ENCODE measurements at places on chromosomes 6 and 20.

DNA sequence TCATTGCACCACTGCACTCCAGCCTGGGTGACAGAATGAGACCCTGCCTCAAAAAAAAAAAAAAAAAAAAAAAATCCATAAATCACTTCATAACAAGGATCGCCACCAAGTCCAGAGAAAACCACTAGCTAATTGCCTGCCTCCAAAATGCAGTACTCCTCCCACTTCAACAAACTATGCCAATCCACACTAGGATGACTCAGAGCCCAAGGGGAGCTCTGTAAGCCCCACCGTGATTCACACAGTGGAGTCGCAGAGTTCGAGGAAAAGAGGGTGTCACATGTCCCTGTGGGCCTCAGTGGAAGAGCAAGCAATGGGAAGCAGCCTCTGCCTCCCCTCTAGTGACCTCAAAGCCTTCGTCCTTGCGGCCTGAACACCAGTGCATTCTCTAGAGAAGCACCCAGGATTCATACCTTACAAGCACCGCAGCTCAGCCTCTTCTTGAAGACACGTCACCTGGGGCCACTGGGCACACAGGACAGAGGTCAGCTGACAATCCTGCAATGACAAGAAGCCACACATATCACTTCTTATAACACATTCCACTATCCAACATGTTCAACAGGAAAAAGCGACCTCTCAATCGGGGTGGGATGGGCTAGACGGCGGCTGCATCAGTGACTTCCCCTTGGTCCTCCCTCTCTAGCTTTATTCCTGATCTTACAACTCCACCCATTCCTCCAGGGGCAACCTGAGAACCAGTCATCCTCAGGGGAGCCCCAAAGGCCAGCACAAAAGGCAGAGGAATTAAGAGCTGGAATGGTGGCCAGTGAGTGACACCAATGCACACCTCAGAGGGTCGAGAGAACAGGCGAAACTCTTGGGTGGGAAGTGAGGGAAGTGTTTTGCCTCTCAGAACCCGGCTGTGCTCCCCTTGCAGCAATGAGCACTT lies 8.9 kb downstream of the SNHG17 start:
- DNase-seq = peak; percentile 22

- DNase-seq = no peak
Measured at GRCh38 chr6:95581073-95581472, 3.7 kb downstream of the MANEA start.

- DNase-seq = no peak
Measured at GRCh38 chr6:383856-384255, 7.7 kb upstream of the IRF4 start.

GRCh38 chr20:10217721-10218410 lies 764 bp upstream of the SNAP25 start:
- DNase-seq = peak; percentile 6

GRCh38 chr6:133431031-133431430 lies 189.9 kb downstream of the EYA4 start:
- no peak for DNase-seq

DNA sequence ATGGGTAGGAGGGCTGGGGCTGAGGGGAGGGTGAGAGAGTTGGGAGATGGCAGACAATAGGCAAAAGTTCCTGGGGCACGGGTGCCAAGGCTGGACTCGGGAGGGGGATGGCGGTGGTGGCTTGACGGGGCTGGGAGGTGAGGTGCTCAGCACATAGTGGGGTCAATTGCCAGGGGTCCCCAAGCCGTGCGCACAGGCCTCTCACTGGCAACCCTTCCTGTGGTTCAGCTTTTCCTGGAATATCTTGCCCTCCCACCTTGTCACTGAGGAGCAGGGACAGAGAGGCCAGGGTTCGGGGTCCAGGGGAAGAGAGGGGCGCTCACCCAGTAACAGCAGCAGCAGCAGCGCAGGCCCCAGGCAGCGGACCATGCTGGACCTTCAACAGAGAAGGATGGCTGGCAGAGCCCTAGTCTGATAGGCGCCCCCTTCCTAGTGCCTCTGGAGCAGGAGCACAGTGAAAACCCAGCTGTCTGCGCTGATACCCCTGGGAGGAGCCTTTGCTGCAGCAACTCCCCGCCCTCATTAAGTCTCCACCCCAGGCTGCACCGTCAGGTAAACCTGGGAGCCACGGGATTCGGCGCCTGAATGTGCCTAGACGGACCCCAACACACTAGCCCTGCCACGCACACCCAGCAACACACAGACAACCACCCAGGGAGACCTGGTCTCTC lies at the start of gene GFRA4:
Gene GFRA4, minus strand, starts transcription at position 369 of the 671 bp plus-strand sequence. Its CDS starts 0 bp downstream, at position 369.
- no peak for DNase-seq

DNA sequence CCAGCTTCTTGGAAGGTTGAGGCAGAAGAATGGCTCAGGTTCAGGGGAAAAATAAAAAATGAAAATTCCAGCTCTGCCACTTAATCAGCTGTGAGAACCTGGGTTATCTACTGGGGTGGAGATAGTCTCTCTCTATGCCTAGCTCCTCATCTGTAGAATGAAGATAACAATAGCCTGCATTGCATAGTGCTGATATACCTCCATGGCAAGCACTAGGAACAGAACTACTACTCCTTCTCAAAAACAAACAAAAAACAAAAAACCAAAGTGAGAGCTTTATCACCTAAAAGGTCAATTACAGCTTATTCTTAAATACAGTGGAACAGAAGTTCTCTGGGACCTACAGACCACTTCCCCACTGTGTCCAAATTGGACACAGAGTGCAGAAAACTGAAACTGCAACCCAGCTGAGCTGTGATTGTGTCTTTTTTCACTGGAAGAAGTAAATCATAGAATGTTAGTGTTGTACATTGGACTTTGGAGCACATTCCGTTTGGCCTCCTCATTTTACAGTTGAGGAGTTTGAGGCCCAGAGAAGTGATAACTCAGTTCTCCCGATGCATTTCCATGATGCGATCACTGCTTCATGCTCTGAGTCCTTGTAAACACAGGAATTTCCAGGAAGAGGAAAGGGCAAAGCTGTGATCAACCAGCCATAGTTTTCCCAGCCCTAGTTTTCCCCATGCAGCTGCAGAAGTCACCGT lies 23.3 kb downstream of the MTFR2 start:
- DNase-seq = no peak

DNA sequence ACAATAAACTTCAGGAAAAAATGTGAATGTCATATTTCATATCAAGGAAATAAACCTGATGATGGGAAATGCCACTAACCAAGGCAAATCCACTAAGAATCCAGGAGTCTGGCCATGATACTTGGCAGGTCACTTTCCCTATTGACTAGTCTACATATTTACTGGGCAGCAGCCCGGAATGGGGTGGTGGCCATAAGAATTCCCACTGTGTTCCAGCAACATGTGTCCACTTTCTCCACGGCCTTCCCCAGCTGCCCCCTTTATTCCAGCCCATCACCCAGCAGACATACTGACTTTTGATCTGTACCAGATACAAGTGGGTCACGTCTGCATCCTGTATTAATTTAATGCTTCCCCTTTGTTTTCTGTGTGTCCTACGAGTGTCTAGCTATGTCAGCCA lies 234.5 kb upstream of the PRDM1 start:
- DNase-seq = no peak

DNA sequence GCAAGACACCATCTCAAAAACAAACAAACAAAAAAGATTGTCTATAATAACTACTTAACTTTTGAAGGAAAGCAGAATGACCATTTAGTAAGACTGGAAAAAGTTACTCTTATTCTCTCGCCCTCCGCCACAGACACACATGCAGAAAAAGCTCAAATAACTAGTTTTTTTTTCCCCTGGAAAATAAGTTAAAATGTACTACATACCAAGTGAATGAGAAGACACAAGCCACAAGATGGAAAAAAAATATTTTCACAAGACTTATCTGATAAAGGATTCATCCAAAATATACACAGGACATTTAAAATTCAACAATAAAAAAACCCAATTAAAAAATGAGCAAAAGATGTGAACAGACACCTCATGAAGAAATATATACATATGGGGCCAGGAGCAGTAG lies 31.9 kb downstream of the NUDT3 start:
- no peak for DNase-seq
